CD4-positive, alpha-beta T cell treated with Interleukin-21 for 1 hour (primary cell): ENCODE measurements at places on chromosomes 16 and 17.

DNA sequence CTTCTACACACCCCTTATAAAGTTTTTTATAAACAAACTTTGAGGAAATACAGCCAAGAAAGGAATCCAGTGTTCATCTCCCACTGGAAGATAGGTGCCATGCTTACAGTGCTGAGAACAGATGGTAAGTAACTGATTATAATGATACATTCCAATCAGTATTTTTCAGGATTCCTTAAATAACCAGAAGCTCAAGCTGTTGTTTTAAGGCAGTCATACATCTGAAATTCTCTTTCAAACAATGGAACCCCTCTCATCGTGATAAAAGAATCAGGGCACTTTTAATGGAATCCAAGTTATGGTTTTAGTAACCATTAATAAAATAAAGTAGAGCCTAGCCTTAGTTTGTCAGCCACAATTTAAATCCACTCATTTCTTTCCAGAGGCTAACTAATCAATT, 56.1 kb upstream of the STAC2 start:
- DNase-seq: no peak

DNA sequence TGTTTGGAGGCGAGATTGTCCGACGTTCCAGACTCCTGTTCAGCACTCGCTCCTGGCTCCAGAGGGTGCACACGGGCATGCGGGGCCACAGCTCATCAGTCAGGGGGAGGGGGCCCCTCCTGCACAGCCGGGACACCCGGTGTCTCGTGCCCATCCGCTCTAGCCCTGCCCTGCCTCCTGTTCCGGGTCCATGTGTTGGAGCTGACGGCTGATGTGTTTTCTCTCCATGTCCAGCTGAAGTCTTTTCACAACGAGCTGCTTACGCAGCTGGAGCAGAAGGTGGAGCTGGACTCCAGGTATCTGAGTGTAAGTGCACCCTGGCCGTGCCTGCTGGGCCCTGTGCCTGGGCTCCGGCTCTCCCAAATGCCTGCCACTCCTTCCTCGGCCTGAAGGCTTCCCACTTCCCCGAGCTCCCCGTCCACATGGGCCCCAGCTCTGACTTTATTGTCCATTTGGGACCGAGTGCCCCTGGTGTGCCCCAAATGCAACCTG, 50.5 kb downstream of the BAIAP2 start:
- DNase-seq: no peak

- no peak for DNase-seq
These were observed 133.5 kb downstream of the FTO start for GRCh38 chr16:53837426-53837825.

GRCh38 chr16:73023752-73024570, 24.0 kb downstream of the ZFHX3 start:
- DNase-seq: no peak

DNA sequence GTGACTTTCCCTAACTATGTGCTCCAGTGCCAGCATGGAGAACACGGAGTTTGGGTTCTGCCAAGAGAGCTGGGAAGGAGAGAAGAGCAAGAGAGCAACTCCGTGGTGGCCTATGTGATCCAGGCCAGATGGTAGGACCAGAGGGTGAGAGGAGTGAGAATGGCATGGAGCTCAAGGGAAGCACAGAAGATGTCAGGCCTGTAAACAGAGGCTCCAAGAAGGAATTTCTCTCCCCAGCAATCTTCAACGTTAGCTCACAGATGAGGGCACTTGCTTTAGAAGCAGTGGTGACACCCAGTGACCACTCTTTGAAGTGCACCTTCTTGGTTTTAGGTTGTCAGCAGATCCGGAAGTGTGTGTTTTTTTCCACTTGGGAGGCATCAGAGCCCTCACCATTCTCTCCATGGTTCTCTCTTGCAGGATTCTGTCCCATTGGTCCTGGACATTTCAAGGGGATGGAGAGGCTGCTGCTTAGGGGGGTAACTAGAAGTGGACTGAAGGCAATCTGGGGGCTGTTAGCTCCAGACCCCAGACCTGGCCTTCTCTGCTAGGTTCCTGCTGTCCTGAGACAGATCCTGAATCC, 18.1 kb upstream of the TMEM98 start:
- DNase-seq: peak; percentile 55

GRCh38 chr16:10480151-10480550, 94.3 kb downstream of the ATF7IP2 start:
- no peak for DNase-seq

- DNase-seq: no peak
These were observed 78.0 kb downstream of the ENGASE start for GRCh38 chr17:79152636-79153035.

- DNase-seq: peak; percentile 9
These were observed 3.9 kb downstream of the NLRP1 start for GRCh38 chr17:5580367-5580766.

- DNase-seq: no peak
These were observed 21.0 kb downstream of the TRARG1 start for GRCh38 chr17:1300371-1300905.

DNA sequence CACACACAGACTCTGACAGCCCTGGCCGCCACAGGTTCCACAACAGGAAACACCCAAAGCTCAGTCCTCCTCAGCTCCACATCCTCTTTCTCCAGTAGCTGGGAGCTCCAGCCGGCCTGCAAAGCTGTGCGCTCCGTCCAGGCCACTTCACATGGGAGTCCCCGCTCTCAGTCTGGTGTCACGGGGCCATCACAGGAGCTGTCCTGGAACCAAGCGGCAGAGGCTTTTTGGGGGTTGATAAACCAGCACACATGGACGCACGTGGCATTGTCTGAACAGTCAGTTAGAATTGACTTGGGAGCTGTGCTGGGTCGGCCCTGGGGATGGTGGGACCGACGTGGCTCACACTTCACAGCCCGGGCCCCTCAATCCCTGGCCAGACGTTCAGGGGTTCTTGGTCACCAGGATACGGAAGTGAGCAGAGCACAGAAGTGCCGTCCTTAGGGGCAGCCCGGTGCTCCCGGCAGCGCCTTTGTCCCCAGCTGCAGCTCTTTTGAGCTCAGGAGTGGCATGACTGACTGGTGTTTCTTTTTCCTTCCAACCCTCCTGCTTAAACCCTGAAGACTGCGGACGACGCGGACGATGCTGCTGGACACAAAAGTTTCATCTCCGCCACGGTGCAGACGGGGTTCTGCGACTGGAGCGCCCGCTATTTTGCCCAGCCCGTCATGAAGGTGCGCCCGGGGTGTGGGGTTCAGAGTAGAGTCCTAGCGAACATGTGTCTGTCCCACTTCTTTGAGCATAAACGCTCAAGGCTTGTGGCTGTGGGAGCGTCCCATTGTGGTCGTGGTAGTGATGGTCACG, 66.6 kb upstream of the CHMP6 start:
- DNase-seq: no peak

- DNase-seq: no peak
These were observed 12.6 kb upstream of the XYLT1 start for GRCh38 chr16:17483351-17483750.

DNA sequence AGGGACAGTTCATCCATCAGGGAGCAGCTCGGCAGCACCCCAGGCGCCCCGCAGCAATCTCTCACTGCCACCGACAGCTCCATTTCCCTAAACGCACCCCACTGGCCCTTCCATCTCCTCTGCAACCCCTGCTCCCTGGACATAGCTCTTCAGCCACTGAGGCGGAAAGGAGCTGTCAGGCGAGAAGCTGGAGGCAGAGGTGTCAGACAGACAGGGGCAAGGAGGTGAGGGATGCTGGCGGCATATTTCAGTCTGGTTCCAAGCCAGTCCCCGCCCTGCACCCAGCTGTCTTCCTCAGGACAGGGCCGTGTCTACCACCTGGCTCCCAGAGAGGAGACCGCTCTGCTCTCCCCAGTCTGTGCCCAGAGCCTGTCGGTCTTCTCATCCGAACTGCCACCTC, 9.7 kb downstream of the ACLY start:
- no peak for DNase-seq

GRCh38 chr17:73973586-73974409, 229.7 kb upstream of the RPL38 start:
- no peak for DNase-seq

GRCh38 chr16:64782484-64782883, 339.4 kb downstream of the CDH11 start:
- no peak for DNase-seq

DNA sequence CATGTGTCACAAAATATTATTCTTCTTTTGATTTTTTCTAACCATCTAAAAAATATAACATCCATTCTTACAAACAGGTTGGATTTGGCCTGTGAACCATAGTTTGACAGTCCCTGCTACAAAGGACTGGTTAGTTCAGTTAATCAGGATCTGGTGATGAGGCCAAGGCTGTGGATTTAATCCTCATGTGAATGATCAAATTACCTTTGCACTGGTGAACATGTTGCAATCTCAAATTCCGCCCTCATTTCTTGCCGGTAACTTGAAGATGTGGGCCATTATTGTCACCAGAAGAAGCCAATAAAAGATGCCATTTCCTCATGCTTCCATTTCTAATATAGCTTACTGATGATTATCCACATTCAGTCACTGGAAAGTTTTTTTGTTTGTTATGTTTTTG, 35.3 kb upstream of the YPEL2 start:
- no peak for DNase-seq

- DNase-seq: no peak
These were observed 13.0 kb upstream of the MTSS2 start for GRCh38 chr16:70698901-70699300.

GRCh38 chr17:17176341-17176740, 29.8 kb downstream of the PLD6 start:
- DNase-seq: no peak

- no peak for DNase-seq
These were observed 8.1 kb upstream of the ITGAE start for GRCh38 chr17:3809135-3809534.

DNA sequence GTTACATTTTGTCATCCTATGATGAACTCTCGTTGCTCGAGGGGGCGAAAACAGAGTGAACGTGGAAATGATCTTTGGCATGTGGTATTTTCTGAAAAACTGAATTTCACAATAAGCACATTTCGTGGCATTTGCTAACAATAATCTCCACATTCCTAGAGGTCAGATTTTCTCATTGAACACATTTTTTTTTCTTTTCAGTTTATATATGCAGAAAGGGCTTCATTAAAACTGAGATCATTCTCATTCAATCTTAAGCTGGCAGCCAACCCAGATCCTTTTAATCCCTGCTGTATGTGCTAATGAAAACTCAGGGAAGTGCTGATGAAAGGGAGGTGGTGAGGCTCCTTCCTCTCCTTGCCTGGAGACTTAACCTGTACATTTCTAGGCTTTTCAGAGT, 52.6 kb downstream of the PRKCA start:
- DNase-seq: no peak

- DNase-seq: no peak
These were observed 82.2 kb upstream of the CDC42EP4 start for GRCh38 chr17:73393962-73394361.

- DNase-seq: no peak
These were observed 588.7 kb downstream of the RBFOX1 start for GRCh38 chr16:7921345-7921744.

- no peak for DNase-seq
These were observed 69.5 kb downstream of the AMFR start for GRCh38 chr16:56355786-56356275.

GRCh38 chr17:7588553-7589203, 1.2 kb downstream of the SOX15 start:
- DNase-seq: no peak

DNA sequence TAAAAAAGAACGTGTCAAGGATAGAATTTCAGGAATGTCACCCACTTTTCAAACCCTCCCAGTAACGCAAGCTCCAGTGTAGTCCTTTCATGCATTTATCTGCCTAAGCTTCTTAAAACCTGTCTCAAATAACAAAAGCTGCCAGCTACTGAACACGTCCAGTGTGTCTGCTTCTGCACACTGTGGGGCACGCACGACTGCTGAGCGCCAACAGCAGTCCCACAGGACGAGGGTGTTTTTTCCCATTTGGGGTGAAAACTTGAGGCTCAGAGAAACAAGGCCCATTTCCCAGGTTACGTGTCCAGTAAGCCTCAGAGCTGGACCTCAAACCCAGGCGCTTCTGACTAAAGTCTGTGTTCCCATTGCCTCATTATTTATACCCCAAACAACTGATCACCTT, 17.2 kb downstream of the NTAN1 start:
- no peak for DNase-seq

- no peak for DNase-seq
These were observed 217.3 kb downstream of the USP22 start for GRCh38 chr17:20825539-20825938.
